Breast epithelium (tissue), 4 donors: ENCODE measurements at places on chromosomes 2 and 18. TPM values are rescaled to one million over a fixed set of nuclear protein-coding genes. Genes with fewer than 3 reads are reported as not detected.

The NRP2 gene
- 18.4 TPM for total RNA-seq

The SLC16A14 gene
- 7.5 TPM for total RNA-seq

DNA sequence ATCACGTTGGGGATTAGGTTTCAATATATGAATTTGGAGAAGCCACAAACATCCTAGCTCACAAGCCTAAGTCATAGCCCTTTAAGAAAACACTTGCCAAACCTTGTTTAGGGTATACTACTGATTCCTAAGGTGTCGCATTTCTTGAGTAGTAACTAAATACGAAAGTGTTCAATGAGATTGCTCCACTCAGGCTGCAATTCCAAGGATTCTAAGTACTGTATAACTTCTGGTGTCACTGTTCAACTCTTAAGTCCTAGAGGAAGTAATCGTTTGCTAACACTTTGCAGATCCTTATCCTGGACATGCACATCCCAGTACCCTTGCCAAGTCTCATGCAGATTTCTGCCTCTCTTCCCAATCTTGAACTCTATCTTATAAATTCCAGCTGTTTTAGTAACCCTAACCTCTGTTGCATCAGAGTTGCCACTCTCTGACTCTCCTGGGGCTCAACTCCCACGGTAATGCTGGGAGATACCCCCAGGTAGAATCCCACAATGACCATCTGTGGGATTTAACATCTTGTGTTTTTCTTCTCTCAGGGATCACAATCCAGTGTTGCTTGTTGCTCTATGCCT lies 122.4 kb downstream of the HIBCH start:
- DNase-seq = no peak
- H3K36me3 ChIP-seq = no peaks in the 10 kb centered on the region
- no peak overlapping the region for H3K27ac ChIP-seq

The PIEZO2 gene
- total RNA-seq = 1.9 TPM

GRCh38 chr2:46025676-46026075 lies 271.5 kb upstream of the EPAS1 start:
- no peak overlapping the region for H3K4me3 ChIP-seq
- no peaks in the 10 kb centered on the region for H3K36me3 ChIP-seq
- no peaks in the 10 kb centered on the region for H3K27me3 ChIP-seq
- H3K27ac ChIP-seq = peak overlapping the region; percentile 75
- no peak for DNase-seq
- no peaks in the 10 kb centered on the region for H3K4me1 ChIP-seq

GRCh38 chr2:119082821-119083400 lies 75.6 kb downstream of the C1QL2 start:
- H3K4me3 ChIP-seq = no peak overlapping the region
- H3K27ac ChIP-seq = no peak overlapping the region
- no peaks in the 10 kb centered on the region for H3K36me3 ChIP-seq
- no peaks in the 10 kb centered on the region for H3K27me3 ChIP-seq
- no peak for DNase-seq

The LBH gene
- total RNA-seq = 18.2 TPM

GRCh38 chr2:150491430-150491829 lies 4.0 kb upstream of the RND3 start:
- H3K4me1 ChIP-seq = no peaks in the 10 kb centered on the region
- no peaks in the 10 kb centered on the region for H3K36me3 ChIP-seq
- no peaks in the 10 kb centered on the region for H3K27me3 ChIP-seq
- no peak for DNase-seq
- no peak overlapping the region for H3K27ac ChIP-seq

The RPRD1A gene
- 76.8 TPM for total RNA-seq

DNA sequence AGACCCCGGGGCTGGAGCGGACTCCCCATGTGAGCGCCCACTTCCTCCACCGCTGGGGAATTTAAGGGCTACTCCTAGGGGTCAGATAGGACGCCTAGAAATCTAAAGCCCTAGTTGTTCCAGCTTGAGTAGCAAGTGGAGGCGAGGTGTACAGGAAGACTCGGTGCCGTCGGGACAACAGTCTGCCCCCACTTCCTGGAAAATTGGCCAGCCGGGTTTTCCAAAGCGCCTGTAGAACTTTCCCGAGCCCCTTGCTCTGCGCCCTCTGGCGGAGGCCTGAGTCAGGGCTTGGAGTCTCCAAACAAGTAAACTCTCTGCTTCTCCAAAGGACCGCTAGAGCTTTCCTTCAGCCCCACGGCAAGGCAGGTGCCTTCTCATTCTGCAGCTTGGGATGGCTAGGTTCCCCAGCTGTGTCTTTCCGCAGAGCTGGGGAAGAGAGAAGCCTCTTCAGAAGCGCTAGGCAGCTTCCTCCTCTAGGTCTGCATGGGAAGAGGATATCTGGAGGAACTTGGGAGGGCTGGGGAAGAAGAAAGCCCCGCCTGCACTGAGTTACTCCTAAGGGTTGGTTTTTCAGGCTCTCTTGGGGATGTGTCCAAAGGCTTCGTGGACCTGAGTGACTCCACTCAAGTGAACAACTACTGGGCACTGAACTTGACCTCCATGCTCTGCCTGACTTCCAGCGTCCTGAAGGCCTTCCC lies 681 bp downstream of the SPR start:
- H3K36me3 ChIP-seq = no peaks in the 10 kb centered on the region
- peaks cover 8% of the 10 kb centered on the region for H3K4me1 ChIP-seq
- H3K4me3 ChIP-seq = peak overlapping the region; percentile 84
- peak overlapping the region; percentile 75 for H3K27ac ChIP-seq

- H3K4me1 ChIP-seq = peaks cover 11% of the 10 kb centered on the region
- no peaks in the 10 kb centered on the region for H3K36me3 ChIP-seq
- peak overlapping the region; percentile 74 for H3K27ac ChIP-seq
- H3K27me3 ChIP-seq = no peaks in the 10 kb centered on the region
- no peak overlapping the region for H3K4me3 ChIP-seq
- no peak for DNase-seq
These were observed 133.3 kb downstream of the GFPT1 start for GRCh38 chr2:69253611-69254301.

The RESP18 gene
- total RNA-seq = not detected

GRCh38 chr2:143635302-143635701 lies 506.1 kb downstream of the ARHGAP15 start:
- no peaks in the 10 kb centered on the region for H3K27me3 ChIP-seq
- no peak overlapping the region for H3K4me3 ChIP-seq

DNA sequence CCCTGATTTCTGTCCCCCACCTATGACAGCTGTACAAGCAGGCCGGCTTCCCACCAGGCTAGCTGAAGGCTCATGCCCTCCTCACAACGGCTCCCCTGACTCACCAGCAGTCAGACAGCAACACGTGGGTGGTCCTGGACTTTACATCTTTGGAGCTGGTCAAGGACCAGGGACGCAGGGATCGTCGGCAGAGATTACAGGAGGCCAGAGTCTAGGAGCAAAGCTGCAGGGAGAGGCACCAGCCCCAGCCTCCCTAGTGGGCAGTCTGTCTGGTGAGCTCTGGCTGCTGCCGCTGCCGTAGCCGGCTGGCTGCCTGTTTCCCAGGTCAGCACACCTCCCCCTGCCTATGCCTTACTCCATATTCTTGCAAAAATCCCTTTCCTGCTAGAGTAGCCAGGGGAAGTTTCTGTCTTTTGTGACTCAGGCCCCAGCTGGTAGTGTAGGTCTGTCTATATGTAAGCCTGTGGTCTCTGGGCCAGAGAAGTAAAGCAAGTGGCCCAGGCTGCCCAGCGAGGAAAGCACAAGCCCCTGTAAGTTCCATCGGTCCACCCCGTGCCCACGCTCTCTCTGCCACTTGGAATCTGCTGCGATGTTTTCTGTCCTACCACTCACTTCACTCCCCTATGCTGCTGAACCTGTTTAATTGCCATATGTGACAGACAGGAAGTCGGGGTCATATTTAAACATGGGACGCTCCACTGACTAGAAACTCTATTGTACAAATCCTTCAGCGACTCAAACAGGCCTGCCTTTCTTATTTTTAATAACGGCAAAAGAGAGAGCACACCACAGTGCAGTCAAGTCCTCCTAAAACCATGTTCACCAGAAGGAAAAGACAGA lies 2.4 kb upstream of the ARHGEF4 start:
- no peaks in the 10 kb centered on the region for H3K36me3 ChIP-seq
- H3K4me3 ChIP-seq = no peak overlapping the region
- DNase-seq = no peak
- H3K27ac ChIP-seq = no peak overlapping the region
- no peaks in the 10 kb centered on the region for H3K4me1 ChIP-seq
